ENCODE measurements at places on chromosomes 3 and 15.

DNA sequence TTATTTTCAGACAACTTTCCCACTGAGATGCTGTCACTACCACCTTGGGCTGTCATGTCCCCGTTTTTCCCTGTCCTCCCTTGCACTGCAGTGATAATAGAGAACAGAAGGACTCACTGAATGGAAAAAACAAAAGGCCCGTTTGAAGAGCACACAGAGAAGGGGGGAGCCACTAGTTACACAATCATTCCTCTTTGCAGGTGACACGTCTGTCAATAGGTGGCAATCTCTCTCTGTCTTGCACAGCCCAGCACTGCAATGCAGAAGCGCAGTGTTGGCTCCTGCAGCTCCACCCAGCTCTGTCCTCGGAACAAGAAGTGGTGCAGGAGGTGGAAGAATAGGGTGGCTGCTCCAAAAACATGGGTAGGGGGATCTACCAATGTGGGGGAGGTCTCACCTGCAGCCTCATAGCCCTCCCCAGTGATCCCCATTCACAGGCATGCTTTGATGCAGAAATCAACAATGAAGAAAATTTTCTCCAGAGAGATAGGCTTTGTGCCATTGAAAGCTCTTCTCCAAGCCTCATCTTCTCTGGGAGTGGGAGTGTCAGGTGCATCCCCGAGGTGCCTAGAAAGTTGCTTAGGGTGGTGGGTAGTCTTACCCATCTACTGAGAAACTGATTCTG, 31.8 kb downstream of the FSTL1 start:
- DNase-seq = peak; percentile 43

DNA sequence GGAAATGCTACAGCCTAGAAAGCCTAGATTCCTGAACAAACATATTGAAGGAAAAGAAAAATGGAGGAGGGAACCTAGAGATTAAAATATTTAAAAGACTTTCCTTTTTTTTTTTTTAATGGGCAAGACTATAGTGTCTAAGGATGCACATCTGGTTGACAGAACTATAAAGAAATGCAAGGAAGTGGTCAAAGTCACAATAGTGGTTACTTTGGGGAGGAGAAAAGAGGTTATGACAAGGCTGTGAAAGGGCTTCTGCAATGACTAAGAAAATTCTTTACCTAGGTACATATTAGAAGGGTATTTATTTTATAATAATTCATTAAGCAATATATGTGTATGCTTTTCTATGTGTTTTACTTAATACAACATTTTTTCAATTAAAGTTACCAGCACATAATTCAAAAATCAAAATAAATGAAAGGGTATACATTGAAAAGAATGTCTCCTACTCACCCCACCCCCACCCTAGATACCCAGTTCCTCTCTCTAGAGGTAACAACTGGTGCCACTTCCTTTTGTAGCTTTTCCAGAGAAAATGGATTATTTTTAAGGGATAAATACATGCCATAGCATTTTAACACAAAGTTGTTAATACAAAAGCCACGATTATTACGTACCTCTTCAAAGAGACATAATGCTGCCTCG, 70.1 kb downstream of the HERC1 start:
- DNase-seq = no peak

GRCh38 chr3:115855911-115856310, 232.6 kb downstream of the GAP43 start:
- DNase-seq = no peak

GRCh38 chr15:40582726-40583246, 11.3 kb upstream of the KNL1 start:
- DNase-seq = peak; percentile 59

DNA sequence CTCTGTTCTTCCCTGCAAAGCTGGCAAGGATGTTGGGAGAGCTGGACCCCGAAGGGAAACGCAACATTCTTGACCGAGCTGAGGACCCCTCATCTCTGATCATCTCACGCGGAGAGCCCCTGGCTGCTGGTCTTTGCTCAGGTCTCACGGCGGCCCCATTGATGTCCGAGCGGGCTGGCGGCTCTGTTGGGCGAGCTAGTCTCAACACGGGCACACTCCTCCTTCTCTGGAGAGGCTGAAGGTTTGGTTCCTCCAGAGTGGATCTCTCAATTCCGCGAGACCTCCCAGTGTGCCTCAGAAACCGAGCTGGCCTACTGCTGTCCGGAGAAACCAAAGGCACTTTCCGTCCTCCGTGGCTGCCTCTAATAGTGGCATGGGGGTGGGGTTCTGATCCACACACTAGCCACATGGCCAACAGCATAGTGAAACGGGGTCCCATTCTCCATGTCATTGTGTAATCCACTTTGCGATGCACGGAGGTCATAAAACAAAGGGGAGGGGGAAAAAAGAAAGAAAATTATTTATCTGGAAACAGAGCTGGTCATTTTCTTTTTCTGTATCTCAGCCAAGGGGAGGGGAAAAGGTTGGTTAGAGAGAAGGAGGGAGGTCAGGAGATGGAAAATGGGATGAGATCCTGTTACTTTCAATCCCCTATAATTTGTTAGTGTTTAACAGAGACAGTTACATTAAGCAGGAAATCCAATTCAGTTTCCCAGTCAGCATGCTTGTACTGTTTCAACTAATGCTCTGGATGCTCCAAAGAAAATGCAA, 1.3 kb downstream of the CCDC80 start:
- no peak for DNase-seq

DNA sequence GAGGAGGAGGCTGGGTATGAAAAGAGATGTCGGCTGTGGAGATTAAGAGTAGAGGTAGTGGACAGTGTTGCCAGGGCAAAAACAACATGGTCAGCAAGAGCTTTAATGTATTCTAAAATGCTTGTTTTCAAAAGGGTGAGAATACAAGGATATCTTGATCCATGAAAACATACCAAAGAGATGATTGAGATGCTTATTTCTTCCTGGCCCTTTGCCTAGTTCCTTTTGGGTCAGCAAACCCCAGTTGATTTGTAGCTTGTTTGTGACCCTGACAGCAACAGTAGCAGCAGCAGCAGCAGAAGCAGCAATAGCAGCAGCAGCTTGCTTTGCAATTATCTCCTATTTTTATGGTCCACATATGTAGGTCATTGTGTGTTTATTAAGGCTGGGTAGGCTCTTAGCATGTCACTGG, 337.3 kb downstream of the LPP start:
- peak; percentile 64 for DNase-seq

- no peak for DNase-seq
Measured at GRCh38 chr3:73716418-73716817, 91.7 kb upstream of the PDZRN3 start.

- DNase-seq = no peak
Measured at GRCh38 chr3:65928110-65928509, 110.6 kb downstream of the MAGI1 start.

DNA sequence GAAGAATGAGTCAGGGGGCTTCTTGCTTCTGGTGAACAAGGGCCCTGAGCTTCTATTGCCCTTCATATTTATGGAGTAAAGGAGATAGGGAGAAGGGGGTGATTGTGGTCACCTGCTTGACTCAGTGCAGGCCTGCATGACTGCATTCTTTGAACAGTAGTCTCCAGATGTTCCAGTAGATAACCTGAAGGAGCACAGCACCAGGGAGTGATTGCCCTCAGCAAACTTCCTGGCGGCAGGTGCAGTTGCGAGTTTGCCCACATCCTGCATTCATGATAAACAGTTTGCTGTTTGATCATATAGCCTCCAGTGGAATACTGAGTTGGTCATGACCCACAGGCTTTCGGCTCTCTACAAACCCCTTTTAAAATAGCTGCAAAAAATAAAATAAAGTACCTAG, 1632.7 kb downstream of the OTOL1 start:
- DNase-seq = no peak

- no peak for DNase-seq
Measured at GRCh38 chr15:50257924-50258323, 7.6 kb downstream of the HDC start.

- DNase-seq = no peak
Measured at GRCh38 chr3:180909369-180910127, 2.9 kb upstream of the FXR1 start.

- DNase-seq = no peak
Measured at GRCh38 chr3:124557433-124558232, 172.6 kb upstream of the UMPS start.

DNA sequence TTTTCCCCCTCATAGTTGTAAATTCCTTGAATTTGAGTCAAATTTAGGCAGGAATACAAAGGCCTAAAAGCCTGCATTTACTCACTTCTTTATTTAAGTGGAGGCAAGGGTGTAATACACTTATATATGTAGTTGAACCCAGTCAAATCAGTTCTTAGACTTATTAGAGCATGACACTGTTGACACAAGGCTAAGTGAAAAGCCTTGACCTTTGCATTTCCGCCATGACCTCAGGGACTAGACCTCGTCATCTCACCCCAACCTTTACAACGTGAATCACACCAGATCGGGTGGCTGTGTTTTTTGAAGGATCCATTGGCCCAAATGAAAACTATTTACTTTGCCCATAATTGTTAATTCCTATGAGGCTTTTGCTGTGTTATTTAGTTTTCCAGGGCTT, 774.4 kb downstream of the ROBO1 start:
- DNase-seq = no peak

GRCh38 chr3:24595796-24596195, 101.1 kb upstream of the THRB start:
- DNase-seq = no peak

GRCh38 chr3:100978011-100978659, 15.1 kb downstream of the ABI3BP start:
- no peak for DNase-seq

- no peak for DNase-seq
Measured at GRCh38 chr3:52442409-52443267, 2.3 kb downstream of the SEMA3G start.

- DNase-seq = peak; percentile 74
Measured at GRCh38 chr3:33886015-33886414, 87.6 kb downstream of the PDCD6IP start.

GRCh38 chr3:160963949-160964348, 141.2 kb downstream of the B3GALNT1 start:
- DNase-seq = no peak

- no peak for DNase-seq
Measured at GRCh38 chr3:158165141-158165655, 55.3 kb downstream of the RSRC1 start.

DNA sequence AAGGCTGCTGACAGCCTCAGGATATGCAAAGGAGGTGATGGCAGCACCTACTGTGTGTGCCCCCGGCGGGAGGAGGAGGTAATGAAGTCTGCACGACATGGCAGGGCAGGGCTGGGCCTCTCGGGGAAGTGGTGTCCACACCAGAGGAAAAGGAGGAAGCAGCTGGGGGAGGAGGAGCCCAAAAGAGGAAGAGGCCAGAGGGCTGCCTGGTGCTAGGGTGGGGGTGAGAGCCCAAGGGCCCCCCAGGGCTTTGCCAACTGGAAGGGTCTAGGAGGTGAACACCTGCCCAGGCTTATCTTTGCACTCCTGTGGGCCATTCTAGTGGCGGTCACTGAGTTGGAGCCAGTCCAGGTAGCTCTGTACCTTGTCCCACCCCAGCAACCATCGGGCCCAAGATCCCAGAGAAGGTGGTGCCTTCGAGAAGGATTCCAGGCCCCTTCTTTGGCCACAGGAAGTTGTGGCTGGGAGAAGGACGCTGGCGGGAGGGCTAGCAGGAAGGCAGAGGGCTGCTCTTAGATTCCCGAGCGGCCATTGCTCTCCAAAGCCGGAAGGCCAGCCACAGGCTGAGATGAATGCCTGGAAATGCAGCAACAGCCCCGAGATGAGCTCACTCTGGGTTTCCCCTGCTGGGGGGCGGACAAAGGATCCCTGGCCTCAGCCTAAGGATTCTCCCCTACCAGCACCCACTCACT, 7.0 kb downstream of the GNAI2 start:
- DNase-seq = no peak

Measured in myocyte (in vitro differentiated cells).